AG10803 (cell line): ENCODE measurements at places on chromosomes 11 and 22.

DNA sequence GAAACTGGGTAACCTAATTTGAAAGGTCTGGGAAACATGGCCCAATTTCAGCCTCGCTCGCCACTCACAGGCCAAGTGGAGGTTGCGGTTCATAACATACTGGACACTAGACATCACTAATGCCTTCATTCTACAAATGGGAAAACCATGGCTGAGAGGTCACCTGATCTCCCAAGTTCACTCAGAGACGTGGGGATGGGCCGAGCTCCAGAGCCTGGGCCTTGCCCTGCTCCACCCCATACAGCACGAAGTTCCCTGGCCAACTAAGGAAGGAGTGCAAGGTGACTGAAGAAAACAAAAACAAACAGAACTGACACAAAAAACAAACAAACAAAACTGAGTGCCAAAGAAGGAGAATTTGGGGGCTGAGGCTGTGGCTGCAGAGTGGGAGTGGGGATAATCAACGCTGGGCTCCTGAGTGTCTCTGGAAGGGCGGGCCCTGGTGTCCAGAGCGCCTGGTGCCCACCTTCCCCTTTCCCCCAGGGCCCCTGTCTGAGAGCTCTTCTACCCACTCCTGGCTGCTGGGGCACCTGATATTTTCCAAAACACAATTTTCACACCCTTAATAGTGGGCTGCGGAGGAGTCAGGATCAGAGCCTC, 46.5 kb upstream of the ADA2 start:
- DNase-seq = no peak

- peak; percentile 96 for DNase-seq
These were observed 30.9 kb upstream of the WNT7B start for GRCh38 chr22:46007848-46008261.

GRCh38 chr11:44199298-44199697, 103.8 kb downstream of the EXT2 start:
- no peak for DNase-seq

GRCh38 chr22:22554587-22555284, 4.3 kb downstream of the PRAME start:
- DNase-seq = no peak

DNA sequence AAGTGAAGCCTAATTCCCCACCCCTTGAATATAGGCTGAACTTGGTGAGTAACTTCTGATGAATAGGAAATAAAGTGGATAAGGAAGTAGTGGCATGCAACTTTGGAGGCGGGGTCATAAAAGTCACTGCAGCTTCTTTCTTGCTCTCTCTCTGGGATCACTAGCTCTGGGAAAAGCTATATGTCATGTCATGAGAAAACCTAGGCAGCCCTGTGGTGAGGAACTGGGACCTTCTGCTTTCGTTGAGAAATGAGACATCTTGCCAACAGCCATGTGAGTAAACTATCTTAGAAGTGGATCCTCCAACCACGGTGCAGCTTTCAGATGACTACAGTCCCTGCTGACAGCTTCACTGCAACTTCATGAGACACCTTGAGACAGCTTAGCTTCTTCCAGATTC, 15.7 kb downstream of the ZNF214 start:
- peak; percentile 52 for DNase-seq

- no peak for DNase-seq
These were observed 47.5 kb downstream of the PICALM start for GRCh38 chr11:86021377-86021776.

- no peak for DNase-seq
These were observed 14.7 kb upstream of the SULT4A1 start for GRCh38 chr22:43876866-43877509.

DNA sequence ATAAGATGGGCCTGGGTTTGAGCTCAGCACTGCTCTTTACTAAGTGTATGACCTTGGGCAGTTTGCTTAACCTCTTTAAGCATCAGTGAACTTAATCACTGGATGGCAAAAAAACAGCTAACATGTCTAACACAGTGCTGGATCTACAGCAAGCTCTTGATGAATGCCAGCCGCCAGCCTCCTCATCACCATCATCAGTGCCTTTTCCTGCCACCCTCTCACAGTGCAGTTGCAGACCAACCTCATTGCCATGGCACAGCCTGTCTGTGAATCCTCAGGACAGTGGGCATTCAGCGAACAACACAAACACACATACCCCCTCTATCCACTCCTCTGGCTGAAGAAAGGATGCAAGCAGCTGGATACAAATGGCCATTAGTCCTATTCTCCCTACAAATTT, 133.0 kb downstream of the OPCML start:
- DNase-seq = no peak

- DNase-seq = no peak
These were observed 25.4 kb downstream of the FBLN1 start for GRCh38 chr22:45528046-45528445.

GRCh38 chr22:49599039-49599438, 228.6 kb downstream of the BRD1 start:
- no peak for DNase-seq

- DNase-seq = no peak
These were observed 63.9 kb upstream of the USP47 start for GRCh38 chr11:11777897-11778296.

DNA sequence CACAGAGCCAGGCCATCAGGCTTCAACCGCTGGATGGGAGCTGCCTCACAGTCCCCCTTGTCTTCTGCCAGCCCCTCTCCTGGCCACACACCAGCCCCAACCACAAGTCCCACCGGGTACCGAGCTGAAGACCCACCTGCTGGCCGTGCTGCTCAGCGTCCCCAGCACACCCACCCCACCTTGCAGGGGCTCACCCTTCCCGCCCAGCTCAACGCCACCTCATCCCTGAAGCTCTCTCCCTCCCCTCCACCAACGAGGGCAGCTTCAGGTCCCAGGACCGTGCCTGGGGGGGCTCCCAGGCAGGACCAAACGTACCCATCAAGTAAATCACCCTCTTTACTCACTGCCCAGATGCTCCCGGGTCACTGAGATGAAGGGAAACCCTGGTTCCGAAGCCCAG, 141.0 kb downstream of the CRYBB2 start:
- DNase-seq = no peak

- no peak for DNase-seq
These were observed 245.6 kb upstream of the ZC3H12C start for GRCh38 chr11:109847621-109848020.

DNA sequence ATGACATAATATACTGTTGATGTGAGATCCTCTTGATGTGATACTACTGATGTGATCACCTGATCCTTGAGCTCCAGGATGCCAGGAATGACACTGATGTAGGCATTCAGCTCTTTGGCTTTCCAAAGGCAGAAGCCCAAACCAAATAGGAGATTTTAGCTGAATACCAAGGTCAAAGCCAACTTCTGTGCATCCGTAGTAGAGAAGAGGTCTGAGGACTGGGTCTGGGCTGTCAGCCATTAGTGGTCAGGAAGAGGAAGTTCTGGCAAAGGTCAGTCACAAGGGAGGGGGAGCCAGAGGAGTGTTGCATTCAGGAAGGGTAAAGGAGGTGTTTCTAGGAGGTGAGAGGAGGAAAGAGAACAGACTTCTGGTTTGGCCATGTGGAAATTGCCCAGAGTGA, 53.4 kb upstream of the PARVG start:
- DNase-seq = no peak

GRCh38 chr22:20863366-20863765, 4.6 kb downstream of the SNAP29 start:
- DNase-seq = no peak

- no peak for DNase-seq
These were observed 84.8 kb upstream of the ZBED5 start for GRCh38 chr11:10942620-10943019.

DNA sequence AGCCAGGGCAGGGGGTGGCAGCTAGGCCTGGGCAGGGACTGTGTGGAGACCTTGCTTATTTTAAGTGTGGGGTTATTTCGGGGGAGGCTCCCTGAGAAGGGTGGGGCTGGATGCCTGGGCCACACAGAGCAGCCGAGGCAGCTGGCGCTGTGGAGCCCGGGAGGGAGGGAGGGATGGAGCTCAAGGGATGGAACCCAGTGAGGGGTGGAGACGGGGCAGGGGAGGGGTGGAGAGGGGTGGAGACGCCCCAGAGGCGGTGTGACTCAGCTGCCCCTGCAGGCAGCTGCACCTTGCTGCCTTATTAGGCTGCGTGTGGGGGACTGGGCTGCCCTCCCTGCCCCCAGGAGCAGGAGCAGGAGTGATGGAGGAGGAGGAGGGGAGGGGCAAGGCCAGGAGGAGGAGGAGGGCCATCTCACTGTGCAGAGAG, 9.8 kb upstream of the TSSC4 start:
- peak; percentile 66 for DNase-seq

- DNase-seq = no peak
These were observed 42.0 kb downstream of the CECR2 start for GRCh38 chr22:17411213-17411612.

DNA sequence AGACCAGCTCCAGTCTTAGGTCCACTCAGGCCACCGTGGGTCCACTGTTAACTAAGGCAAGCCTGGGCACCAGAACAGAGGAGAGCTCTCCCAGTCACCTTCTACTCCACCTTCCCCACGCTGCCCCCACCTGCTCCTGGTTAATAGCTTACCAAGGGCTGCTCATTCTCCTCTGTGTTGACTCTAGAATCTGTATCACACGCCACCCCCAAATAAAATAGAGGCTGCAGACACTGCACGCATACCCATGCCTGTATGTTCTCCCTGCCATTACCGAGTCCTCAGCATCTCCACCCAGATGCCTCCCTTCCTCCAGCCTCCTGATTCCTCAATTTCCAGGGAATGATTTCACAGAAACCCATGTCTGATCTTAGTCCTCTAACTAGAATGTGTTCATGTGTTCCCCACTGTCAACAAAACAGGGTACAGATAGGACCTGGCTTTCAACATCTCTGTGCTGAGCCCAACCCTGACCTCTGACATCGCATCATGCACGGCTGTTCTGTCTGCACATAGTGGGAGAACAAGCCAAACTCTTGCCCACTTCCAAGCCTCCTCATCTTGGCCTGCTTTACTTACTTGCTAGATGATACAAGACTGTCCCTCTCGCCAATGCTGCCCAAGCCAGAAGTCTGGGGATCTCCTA, 49.8 kb downstream of the SMCO4 start:
- DNase-seq = no peak

DNA sequence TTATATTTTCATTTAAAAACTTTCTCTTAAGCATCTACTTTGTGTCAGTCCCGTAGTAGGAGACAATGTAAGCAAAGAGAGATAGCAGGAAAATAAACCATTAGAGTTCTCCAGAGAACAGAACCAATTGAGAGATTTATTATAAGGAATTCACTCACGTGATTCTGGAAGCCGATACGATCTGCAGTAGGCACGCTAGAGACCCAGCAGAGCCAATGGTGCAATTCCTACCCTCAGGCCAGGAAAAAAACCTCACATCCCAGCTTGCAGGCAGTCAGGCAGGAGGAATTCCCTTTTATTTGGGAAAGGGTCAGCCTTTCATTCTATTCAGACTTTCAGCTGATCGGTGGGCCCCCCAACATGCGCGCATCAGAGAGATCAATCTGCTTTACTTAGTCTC, 7.3 kb upstream of the PLEKHA7 start:
- no peak for DNase-seq

- DNase-seq = no peak
These were observed 384.1 kb downstream of the NELL1 start for GRCh38 chr11:21053466-21053865.

GRCh38 chr22:19984201-19984753, 32.3 kb downstream of the ARVCF start:
- DNase-seq = peak; percentile 57

DNA sequence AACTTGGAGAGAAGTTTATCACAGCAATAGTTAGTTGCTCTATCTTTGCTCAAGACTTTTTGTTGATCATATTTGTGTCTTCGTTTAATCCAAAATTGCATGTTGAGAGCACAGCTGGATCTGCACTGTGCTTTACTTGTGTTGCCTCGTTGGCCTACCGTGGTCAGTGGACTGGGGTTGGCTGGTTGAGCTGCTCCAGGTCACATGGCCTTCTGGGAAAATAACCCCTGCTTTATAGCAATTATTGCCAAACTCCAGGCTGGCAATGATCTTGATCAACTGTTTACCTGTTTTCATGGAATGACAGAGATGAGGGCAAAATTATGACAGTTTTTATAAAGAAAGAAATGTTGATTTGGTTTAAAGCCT, 5.7 kb upstream of the PLET1 start:
- no peak for DNase-seq

DNA sequence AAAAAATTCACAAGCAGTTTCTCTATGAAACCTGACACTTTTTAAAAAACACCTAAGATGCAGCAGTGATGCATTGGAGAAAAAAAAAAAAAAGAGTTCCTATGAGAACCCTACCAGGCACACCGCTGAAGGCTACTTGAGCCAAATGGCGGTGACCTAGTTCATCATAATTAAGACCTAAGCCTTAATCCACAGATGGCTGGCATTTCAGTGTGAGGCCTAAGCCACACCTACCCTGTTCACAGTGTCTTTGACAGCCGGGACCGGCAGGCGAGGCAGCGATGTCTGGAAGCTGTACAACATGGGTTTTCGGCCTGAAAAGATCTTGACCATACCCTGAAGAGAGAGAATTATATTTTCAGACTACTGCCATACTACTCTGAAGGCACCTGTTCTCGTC, 38.0 kb downstream of the CPT1A start:
- no peak for DNase-seq

- peak; percentile 19 for DNase-seq
These were observed 108.2 kb downstream of the PAX6 start for GRCh38 chr11:31702966-31703365.

DNA sequence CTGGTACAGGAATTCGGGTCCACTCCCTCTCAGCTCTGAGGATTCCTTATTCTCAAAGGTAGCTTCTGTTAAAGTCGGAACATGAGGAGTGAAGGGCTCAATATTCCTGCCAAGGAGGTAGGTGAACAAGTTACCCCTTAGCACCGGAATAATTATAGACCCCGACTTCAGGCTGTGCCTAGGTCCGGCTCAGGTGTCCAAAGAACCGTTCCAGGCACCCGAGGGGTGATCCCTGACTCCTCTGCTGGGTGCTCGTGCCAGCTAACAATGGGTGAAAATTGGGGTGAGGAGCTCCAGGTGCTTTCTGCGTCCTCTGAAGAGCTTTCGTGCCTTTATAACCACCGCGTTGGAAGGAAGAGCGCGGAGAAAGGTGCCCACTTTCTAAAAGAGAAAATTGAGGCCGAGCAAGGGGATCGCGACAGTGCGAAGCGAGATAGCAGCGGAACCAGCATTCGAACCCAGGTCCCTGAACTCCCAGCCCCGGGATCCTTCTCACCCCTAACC, 393 bp downstream of the CYB561A3 start:
- no peak for DNase-seq

DNA sequence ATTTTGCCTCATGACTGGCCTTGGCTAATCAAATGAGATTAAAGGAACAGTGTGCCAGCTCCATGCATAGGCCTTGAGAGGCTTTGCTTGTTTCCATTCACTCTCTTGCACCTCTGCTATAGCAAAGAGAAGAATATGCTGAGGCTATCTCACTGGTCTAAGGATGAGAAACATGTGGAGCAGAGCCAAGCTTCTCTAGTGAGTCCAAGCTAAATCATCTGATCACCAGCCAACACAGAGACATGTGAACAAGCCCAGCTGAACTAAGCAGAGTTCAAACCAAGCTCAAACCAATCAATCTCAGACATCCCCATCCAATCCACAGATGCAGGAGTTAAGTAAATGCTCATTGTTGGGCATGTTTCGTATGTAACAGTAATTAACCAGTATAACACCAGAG, 69.4 kb upstream of the API5 start:
- no peak for DNase-seq
